Stromal cell of bone marrow (primary cell): ENCODE measurements at places on chromosomes 4 and X.

GRCh38 chrX:9333873-9334560 lies 130.8 kb upstream of the TBL1X start:
- DNase-seq = no peak

DNA sequence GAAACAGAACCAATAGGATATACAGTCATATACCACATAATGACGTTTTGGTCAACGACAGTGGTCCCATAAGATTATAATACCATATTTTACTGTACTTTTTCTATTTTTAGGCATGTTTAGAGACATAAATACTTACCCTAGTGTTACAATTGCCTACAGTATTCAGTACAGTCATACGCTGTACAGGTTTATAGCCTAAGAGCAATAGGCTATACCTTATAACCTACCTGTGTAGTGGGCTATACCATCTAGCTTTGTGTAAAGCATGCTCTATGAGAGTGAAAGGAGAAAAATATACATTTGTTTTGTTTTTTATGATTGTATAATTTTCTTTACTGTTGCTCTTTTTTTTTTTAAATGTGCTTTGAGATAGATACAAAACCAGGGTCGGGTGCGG lies 52.0 kb upstream of the PABPC1L2A start:
- no peak for DNase-seq

DNA sequence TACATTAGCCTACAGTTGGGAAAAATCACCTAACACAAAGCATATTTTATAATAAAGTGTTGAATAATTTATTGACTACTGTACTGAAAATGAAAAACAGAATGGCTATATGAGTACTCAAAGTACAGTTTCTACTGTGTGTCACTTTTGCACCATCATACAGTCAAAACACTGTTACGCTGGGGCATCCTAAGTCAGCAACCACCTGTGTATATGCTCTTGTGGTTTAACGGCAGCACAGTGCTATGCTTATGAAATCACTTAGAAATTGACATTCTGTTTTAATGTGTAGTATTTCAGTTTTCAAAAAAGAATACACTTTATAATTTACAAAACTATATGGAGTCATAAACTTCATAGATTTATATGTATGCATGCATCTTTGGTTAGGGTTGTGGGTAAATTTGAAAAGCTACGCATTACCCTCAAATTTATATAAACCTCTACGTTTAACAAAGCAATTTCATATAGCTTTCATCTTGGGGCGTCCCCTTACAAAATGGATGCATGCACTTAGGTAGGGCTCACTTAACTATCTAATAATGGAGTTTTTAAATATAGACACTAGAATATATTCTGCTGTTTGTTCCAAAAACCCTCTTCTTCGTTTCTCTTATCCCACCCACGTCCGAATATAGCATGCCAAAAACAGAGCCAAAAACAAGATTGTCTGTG lies 690 bp upstream of the NEIL3 start:
- DNase-seq = no peak

DNA sequence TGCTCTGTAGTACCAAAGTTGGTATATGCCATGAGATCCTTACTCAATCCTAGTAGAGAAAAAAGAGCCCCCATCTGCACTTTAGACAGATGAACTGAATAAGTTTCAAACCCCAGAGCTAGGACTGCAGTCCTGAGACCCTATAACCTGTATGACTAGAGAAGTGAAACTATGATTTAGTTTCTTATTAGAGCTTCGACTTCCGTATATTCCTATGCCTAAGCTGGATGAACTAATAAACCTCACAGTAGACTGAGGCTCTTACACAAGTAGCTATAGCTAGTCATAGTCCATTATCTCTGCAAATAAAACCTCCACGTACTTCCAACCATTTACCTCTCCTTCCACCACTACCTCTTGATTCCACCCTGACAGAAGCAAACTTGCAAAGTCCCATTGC lies 6.3 kb upstream of the OTUD4 start:
- DNase-seq = no peak

GRCh38 chr4:51850294-51850693 lies 7.3 kb downstream of the DCUN1D4 start:
- no peak for DNase-seq

- DNase-seq = peak; percentile 8
These were observed at the start of gene IGSF1 for GRCh38 chrX:131288738-131289511. Gene IGSF1 (minus strand): TSS chrX:131289306. CDS start chrX:131286674, 2,632 bp downstream.

DNA sequence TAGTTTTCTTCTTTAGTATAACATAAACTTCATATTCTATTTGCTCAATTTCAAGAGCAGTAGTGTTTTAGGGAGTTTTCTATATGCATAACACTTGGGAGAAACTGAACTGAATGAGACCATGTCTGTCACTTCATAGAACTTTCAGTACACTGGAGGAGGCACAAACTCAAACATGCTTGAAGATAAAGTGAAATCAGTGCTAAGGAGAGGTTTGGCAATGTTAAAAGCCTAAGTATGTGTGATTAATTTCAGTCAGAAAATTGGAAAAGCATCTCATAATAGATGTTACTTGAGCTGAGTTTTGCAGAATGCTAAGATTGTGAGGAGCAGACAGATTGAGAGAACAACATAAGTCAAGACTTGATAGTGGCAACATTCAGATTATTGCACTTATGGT lies 411.2 kb upstream of the HS3ST1 start:
- no peak for DNase-seq

GRCh38 chrX:135009057-135009610 lies 13.2 kb downstream of the RTL8B start:
- DNase-seq = no peak

DNA sequence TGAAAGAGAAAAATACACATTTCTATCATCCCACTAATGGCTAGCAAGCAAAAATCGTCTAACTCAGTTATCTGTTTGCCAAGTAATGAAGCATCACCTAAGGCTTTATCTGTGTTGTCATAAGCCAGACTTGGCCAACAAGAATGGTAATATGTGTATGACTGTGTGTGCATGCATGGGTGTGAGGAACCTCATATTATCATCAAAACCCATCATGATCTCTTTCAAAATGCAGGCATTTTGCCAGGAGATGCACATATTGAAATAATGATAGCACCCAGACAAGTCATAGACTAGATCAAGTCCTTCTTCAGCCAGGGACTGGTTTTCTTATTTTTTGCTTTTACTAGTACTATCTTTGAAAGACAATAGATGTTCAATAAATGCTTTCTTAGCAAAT lies 172.5 kb upstream of the FMR1 start:
- DNase-seq = no peak

GRCh38 chr4:7767966-7768365 lies 171.7 kb downstream of the AFAP1 start:
- no peak for DNase-seq

GRCh38 chr4:63458010-63458409 lies 951.2 kb downstream of the TECRL start:
- DNase-seq = no peak

DNA sequence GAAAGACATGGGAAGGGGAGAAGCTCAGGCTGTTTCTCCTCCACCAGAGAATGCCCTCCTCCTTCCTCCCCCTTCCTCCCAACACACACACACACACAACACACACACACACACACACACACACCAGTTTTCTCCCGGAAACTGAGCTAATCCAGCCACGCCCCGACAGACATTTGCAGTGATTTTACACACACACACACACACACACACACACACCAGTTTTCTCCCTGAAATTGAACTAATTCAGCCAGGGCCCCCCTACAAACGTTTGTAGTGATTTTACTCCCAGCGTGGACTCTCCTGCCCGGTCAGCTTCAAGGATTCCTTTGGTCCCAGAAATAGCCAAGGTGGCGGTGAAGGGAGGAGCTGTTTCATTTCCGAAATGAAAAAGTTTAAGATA lies 32.9 kb upstream of the STX18 start:
- peak; percentile 49 for DNase-seq

GRCh38 chr4:105234582-105234981 lies 87.9 kb downstream of the TET2 start:
- DNase-seq = no peak

GRCh38 chr4:81225252-81225651 lies 10.2 kb upstream of the PRKG2 start:
- no peak for DNase-seq

DNA sequence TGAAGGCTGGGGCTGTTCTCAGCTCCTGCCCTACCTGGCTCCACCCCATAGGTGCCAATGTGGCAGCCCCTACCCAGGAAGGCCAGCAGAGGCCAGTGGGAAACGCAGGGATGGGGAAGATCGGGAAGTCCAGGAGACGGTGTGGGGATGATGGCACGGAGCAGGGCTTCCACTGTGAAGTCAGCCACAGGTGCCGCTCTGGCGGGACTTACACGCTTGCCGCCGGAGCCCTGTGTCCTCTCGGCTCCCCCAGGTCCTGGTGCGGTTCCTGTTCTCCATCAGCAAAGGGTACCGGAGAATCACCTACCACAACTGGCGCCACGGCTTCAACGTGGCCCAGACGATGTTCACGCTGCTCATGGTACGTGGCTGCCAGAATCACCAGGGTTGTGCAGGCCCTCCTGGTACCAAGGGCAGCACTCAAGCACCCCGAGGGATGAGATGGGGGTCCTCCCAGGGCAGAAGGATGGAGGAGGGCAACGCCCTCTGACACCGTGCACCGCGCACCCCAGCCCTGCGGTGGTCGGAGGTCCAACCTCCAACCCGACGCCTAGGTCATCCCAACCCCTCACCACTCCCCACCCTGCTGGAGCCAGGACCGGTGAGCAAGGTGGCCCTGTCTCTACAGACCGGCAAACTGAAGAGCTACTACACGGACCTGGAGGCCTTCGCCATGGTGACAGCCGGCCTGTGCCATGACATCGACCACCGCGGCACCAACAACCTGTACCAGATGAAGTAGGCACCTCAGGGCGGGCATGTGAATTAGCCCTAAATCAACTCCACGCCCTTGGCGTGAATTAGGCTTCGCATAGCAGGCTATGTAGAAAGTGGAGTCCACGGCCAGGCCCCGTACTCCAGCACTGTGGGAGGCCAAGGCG lies 12.0 kb downstream of the ATP5ME start:
- DNase-seq = no peak

DNA sequence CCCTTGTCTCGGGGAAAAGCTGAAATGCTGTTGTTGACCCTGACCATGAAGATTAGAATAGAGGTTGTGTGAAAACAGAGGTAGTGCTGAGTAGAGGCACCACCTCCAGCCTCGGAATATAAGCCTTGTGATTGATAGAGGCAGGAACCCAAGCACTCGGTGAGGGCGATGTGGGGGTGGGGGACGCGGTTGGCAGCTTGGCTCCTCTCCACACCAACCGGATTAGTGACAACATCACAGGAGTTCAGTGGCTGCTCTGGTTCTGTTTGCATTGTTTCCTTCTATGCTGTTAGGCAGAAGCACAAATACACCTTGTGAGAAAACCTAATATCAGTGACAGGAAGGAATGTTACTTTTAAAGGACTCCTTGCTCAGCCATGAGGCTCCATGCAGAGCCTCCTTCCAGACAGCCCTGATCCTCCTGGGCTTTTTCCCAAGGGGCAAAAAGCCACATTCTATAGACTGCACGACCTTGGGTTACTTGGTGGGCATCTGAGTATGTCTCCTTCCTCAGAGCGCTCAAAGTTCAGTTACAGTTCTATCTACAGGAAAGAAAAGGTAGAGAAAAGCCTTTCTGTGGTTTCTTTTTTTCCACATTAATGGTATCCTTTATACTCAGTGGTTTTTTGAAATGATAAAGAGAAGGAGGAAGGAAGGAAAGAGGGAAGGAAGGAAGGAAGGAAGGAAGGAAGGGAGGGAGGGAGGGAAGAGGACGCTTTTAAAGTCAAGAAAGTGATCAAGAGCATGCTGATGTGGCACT lies 150.4 kb upstream of the NOCT start:
- DNase-seq = no peak

GRCh38 chrX:104854790-104855340 lies 288.9 kb downstream of the IL1RAPL2 start:
- no peak for DNase-seq

DNA sequence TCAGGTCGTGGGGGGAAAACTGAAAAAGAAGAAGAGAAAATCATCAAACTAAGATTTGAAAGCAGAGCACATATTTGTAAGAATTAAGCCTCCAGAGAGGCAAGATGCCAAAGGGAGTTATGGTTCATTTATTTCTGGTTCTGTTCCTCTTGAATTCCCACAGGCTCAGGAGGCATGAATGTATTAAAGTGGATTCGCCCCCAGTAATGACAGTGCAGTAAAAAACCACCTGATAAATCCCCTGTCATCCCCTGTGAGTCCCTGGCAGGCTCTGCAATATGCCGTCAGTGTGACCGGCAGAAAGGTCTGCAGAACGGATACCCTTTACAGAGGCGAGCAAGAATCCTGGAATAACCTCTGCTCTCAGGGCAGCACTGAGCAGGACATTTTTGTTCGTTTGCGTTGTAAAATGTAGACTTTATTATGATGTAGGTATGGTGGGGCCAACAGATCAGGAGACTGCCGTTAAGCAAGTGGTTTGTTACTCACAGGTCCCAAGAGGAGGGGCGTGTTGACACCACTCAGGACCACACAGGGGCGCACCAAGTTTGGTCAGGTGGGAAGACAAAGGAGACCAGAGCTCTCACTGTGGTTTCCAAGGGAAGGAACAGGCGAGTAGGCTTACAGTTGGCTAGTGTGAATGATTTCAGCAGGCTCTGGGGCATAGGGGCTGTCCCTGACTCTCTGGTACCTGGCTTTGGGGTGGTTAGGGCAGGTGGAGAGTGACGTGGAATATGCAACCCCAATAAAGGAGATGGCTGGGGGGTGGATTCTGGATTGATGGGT lies 75.3 kb downstream of the DHRSX start:
- DNase-seq = no peak
